ENCODE measurements at places on chromosomes 6 and 20.

DNA sequence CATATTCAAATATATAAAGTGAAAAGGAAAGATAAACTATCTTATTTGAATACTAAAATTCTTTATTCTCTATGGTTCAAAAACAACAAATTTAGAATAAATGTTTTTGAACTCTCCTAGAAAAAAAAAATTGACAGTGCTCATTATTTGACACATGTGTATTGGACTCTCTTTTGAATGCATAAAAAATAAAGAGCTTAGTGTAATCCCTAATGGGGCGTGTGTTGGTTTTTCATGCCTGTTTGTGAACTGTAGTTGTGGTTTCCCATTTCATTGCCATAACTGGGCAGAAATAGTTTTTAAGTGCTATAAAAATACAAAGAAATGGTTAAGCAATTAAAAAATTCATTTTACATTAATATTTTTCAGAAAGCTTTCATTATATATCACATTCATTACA lies 101.3 kb downstream of the REV3L start:
- no peak for DNase-seq

DNA sequence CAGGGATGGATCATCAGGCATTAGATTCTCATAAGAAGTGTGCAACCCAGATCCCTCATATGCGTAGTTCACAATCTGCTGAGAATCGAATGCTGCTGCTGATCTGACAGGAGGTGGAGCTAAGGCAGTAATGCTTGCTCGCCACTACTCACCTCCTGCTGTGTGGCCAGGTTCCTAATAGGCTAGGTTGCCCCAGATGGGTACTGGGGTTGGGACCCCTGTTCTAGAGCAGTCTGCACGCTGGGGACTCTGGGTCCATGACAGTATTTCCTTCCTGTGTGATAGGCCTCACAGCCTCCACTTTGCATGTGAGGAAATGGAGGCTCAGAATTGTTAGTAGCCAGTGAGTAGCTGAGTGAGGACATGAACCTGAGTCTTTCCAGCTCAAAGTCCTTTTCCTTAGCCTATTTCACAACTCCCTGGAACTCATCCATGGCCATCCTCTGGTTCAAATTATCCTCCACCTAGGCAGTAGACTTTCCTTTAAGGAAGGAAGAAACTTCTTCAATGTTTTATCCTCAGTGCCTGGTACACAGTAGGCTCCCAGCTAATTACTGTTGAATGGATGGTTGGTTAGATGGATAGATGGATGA lies 117.2 kb downstream of the SYCP2 start:
- DNase-seq = no peak

DNA sequence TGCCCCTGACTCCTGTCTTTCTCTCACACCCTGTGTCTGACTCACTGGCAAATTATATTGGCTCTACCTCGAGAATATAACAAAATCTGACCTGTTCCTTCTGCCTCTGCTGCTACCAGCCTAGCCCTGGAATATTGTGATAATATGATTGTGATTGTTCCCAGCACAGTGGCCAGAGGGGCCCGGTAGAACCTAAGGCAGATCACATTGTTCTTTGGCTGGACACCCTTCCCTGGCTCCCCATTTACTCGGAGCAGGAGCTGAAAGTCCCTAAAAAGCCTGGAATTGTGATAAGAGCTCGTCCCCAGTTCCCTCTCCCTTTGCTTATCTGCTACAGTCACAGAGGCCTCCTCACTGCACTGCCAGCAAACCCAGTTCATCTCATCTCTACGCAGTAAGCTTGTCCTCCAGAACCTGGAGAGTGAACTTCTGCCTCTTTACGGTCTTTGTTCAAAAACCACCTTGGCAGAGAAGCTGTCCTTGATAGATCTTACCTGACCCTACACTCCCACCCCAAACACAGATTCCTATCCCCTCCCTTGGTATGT lies 21.8 kb downstream of the SERPINB6 start:
- no peak for DNase-seq

DNA sequence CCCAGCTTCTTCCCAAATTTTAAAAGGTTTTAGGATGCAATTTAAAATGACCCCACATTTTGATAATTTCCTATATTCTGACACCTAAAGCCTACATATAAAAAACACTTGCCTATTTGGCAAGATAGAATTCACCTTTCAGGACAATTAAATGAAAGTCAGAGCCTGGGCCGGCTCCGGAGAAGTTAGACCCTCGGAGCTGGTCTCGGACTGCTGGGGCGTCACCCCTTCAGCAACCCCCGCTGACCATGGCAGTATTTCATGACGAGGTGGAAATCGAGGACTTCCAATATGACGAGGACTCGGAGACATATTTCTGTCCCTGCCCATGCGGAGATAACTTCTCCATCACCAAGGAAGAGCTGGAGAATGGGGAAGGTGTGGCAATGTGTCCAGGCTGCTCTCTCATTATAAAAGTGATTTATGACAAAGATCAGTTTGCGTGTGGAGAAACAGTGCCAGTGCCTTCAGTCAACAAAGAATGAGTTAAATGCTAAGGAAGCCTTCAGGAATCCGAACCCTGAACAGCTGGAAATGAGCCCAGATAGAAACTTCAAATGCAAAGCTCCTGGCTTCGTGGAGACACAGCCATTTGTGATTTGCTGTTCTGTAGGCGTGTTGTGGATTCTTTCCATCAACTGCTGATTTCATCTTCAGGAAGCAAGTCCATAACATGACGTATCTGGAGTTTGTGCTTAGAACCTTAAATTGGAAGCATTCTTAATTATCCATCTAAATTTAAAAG lies 16.0 kb downstream of the TCFL5 start:
- no peak for DNase-seq

- no peak for DNase-seq
Observed at GRCh38 chr20:7736336-7736735, 203.9 kb downstream of the HAO1 start.

- no peak for DNase-seq
Observed at GRCh38 chr6:167892835-167893815, 66.4 kb downstream of the AFDN start.

DNA sequence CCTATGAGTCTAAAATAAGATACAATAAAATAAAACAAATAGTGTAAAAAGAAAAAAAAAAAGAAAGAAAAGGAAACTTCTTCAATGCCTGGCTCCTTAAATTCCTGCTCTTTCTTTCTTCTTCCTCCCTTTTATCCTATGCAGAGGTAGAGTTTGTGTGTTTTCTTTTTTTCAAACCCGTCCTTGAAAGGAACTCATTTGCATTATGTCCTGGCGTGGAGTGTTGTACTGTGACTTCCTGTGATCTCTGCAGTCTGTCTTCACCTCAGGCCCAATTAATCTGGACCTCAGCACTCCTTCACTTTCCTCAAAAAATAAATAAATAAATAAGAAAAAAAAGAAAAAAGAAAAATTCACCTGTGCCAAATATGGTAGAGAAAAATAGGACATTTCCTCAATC lies 541.9 kb upstream of the SPTLC3 start:
- DNase-seq = no peak

- DNase-seq = no peak
Observed at GRCh38 chr6:21375151-21376116, 218.1 kb upstream of the SOX4 start.

- DNase-seq = no peak
Observed at GRCh38 chr6:168313431-168314011, 6.1 kb downstream of the DACT2 start.

DNA sequence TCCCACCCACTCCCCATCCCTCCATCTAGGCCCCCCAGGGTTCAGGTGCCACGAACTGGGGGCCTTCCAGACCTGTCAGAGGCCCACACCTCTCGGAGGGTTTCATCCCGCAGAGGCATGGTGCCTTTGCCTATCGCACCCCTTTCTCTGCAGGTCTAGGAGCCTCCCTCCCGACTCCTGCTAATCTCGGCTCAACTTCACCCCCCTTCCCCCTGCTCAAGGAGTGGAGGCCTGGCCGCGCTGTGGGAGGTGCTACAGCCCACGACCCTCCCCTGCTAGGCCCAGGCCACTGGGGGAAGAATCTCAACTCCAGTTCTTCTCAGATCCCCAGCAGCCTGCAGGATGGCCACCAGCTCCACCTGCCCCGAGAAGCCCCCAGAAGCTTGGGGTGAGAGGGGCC lies at the start of gene TULP1:
TSS of gene TULP1 (minus strand) at position 157 of the 400 bp plus-strand sequence. CDS start at position 119, 38 bp downstream.
- no peak for DNase-seq

GRCh38 chr6:110526726-110527125 lies 50.3 kb upstream of the SLC22A16 start:
- no peak for DNase-seq

GRCh38 chr20:300345-300990 lies 3.1 kb downstream of the ZCCHC3 start:
- DNase-seq = no peak

GRCh38 chr6:130525408-130525807 lies 159.6 kb downstream of the TMEM200A start:
- DNase-seq = no peak

DNA sequence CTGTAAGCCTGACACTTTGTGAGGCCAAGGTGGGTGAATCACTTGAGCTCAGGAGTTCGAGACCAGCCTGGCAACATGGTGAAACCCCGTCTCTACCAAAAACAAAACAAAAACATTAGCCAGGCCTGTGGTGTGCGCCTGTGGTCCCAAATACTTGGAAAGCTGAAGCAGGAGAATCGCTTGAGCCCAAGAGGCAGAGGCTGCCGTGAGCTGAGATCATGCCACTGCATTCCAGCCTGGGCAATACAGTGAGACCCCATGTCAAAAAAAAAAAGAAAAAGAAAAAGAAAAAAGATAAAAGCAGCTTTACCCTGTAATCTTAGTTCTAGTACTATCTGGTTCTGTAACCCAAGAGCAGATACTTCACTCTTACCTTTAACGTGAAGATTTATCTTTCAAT lies 27.6 kb downstream of the SSR1 start:
- no peak for DNase-seq

All from left hindlimb (tissue), 1 donor.